COR-L47 (cell line): ENCODE measurements at places on chromosomes 2 and 18.

GRCh38 chr18:4351005-4351404 is 104.1 kb downstream of the DLGAP1 start:
- DNase-seq, result no peak

DNA sequence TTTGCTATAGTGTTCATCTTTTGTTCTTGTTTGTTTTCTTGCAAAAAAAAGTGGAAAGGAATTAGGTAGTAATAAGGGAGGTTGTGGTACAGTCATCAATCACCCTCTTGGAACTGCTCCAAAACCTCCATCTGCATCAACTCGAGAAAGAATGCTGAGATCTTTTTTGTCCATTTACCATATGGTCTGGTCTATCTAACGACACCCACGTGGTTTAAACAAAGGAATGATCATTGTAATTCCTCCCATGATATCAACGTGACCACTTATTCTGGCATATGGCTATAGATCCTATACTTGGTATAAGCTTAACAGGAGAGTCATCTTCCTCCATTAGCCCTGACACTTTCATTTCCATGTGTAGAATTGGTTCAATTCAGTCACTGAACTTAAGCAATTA is 1025.3 kb upstream of the NXPH2 start:
- DNase-seq, result peak; percentile 32

- no peak for DNase-seq
Measured at GRCh38 chr2:69577467-69578197, 65.9 kb downstream of the AAK1 start.

DNA sequence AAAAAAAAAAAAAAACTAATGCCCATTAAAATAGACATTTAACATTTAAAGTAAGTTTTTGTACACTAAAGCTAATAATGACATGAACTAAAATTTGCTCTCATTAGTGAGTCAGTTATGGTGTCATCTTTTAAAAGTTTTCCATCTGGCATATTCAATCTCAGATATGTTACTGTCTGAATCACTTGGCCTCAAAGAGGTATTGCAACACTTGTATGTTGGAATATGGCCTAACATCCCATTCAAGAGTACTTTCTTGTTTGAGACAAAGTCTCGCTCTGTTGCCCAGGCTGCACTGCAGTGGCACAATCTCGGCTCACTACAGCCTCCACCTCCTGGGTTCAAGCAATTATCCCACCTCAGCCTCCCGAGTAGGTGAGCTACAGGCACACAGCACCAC is 169.7 kb downstream of the TMEM163 start:
- DNase-seq, result no peak

- DNase-seq, result no peak
Measured at GRCh38 chr2:219159771-219160185, 837 bp downstream of the NHEJ1 start.

DNA sequence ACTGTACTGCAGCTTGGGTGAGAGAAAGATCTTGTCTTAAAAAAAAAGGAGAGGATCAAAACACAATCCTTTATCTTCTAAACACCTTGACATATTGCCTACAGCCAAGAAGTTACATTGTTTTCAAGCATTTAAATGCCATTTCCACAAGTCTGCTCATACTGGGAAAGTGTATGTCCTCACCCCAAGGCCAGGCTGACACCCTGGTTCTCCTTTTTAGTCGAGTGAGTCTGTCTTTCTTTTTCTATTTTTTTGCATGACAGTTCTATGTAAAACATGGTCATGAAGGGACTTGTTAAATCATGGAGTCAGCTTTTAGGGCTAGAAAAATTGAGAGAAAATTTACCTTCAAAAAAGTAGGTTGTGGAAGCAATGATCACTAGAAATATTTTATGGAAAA is 233.3 kb downstream of the FAM210A start:
- no peak for DNase-seq

- DNase-seq, result no peak
Measured at GRCh38 chr2:30611583-30611982, 164.5 kb downstream of the LCLAT1 start.

DNA sequence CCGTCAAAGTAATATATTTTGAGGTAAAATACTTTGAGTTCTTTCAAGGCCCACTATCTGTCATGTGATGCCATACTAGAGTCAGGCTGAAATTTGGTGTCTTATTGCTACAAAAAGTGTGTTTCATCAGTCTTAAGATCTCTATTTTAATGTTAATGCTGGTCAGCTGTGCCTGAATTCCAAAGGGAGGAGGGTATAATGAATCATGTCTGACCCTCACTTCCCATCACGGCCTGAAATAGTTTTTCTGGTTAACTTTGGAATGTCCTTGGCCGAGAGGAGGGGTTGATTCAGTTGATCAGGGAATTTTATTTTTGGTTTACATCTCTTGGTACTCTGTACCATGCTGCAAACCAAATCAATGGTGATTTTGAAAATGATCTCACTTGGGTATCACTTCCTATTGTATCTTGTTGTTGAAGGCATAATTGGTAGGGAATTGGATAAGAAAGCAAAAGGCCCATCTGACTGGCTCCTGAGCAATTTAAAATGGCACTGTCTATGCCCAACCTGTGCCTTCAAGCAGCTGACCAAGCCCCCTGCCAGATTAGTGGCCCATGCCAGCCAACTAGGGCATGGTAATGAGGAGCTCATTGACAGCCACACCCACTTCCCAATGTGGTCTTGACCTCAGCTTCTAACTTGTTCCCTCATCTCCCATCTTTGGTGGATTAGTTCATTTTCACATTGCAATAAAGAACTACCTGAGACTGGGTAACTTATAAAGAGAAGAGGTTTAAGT is 6.1 kb upstream of the SLC35F5 start:
- no peak for DNase-seq

- no peak for DNase-seq
Measured at GRCh38 chr2:106030287-106031268, 163.5 kb downstream of the UXS1 start.

DNA sequence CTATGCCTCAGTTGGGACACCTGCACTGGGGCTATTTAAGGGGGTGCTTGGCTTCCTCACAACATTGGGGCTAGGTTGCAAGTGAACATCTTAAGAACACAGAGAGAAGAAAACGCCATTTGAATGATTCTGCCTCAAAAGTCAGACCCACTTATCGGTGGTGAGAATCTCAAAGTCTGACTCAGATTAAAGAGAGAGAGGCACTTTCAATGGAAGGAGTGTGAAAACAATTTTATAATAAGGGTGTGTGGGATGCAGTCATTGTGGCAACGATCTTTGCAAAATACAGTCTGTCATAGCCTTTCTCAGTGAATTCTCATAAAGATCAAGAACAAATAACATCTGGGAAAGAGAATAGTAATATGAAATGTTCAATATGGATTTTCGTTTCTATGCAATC is 41.8 kb downstream of the CCDC102B start:
- DNase-seq, result no peak

DNA sequence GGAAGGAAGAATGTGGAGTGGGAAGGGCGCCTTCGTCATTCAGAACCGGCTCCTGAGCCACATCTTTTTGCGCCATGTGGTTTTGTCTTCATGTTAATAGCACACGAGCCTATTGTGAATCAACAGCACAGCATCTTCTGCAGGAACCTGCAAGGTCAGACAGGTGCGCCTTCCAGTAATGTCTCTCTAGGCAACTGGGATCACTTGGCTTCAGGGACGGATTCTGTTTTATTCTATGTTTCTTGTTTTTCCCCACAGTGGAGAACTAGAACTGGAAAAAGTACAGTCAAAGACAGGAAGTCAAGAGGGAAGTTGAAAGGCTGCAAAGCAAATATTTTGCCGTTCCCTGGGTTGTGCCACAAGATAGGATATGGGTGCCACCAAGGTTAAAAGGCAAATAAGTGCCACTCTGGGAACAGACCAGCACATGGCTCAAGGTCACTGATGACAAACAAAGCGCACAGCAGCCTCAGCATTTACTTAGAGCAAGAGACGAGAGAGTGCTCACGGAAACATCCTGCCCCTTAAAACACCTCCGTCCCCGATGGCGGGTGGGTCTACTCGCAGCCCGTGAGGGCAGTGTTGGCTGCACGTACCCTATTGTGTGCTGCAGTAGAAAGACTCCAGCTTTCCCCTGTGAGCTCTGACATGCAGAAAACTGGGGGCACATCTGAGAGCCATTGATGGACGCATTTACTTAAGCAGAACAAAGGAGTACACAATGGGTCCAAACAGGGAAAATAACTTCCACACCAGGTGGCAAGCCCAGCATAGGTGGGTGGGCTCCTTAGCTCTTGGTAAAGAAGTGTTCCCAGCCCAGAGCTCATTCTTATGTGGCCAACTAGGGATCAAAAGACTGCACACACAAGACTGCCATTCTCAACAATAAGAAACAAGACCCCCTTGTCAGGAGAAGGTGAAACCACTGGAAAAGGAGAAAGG is 107.2 kb upstream of the PARD3B start:
- no peak for DNase-seq

GRCh38 chr2:236137066-236137465 is 31.1 kb downstream of the GBX2 start:
- no peak for DNase-seq

GRCh38 chr18:21735452-21736015 is 5.1 kb upstream of the MIB1 start:
- DNase-seq, result no peak

GRCh38 chr2:207253666-207254345 is 88.1 kb upstream of the KLF7 start:
- DNase-seq, result no peak

DNA sequence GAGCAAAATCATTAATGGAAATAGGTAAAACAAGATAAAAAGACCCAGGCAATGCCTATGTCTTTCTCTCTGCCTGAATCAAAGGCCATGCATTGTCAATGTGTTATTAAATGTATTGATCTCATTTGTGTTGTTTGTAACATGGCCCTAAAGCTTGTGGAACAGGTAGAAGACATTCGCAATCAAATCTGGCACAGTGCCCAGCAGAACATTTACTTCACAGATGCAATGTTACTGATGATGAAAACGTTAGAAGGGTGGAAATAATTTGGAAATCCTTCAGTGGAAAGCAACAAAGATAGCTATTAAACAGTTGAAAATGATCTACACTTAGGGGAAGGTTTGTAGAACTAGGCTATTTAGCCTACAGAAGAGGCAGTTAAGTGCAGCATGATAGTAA is 368.2 kb downstream of the EPHA4 start:
- DNase-seq, result peak; percentile 24

DNA sequence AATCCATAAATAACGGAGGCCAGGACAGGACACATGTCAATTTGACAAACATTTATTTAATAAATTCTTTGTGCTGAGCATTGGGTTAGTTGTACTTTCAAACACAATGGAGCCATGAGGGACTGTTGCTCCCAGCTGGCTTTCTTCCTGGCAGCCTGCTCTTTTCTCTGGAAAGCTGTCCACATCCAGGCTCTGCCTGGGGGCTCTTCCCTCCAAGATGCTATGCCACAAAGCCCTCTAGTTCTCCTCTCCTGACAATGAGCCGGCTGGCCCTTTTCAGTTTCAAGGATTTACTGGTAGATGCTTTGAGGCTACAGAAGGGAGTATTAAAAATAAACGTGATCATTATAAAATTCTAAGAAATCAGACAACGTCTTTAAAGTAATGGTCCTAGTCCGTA is 44.1 kb upstream of the SLC14A2 start:
- no peak for DNase-seq

GRCh38 chr18:22377769-22378168 is 39.9 kb downstream of the CTAGE1 start:
- DNase-seq, result no peak

DNA sequence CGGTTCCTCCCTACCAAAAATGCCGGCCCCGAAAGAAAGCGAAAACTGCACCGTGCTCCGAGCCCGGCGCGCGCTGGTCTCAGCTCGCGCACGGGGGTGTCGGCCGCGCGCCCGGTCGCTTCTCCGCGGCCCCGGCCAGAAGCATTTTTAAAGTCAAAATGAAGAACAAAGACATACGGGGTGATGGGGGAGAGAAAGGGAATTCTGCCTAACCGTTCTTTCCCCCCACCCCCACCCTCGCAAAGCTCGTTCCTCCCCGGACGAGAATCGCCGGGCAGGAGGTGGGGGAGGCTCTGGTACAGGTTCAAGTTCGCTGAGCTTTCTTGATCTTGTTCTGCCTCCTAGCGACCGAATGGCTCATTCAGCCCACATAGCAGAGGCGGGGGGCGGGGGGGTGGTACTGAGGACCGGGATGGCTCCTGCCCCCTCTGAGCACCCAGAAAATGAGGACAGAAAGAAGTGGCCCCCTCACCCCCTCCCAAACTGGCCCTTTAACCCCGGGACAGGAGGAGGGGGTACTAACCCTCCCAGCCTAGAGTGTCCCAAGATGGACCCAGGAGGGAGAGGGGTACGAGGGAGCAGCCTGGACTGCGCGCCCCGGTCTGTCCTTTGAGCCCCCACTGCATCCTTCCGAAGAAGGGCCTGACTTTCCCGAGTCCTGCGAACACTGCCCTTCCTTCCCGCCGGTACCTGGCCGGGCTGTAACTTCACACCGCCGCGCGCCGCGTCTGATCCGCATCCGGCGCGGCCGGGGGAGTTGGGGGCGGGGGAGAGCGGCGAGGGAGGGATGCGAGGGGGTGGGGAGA is 3.1 kb downstream of the BCL11A start:
- peak; percentile 86 for DNase-seq

- DNase-seq, result no peak
Measured at GRCh38 chr2:53660886-53661285, 106.7 kb upstream of the CHAC2 start.

GRCh38 chr2:8566774-8567468 is 114.9 kb upstream of the ID2 start:
- peak; percentile 89 for DNase-seq

DNA sequence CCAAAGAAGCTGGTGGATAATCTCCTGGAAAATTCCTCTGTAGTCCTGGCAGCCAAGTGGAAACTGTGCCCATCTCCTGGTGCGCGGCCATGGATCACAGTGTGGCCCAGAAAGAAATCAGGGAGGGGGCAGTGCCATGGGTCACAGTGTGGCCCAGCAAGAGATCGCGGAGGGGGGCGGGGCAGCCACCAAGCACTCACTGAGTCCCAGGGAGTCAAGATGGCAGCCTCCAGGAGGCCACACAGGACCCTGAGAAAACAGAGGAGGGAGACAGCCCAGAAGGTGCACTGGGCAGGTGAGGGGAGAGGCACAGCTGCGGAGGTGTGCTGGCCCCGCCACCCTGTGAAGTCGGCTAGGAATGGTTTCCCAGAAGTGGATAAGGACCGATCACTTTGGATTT is 8.1 kb upstream of the ATP6V1B1 start:
- DNase-seq, result no peak

DNA sequence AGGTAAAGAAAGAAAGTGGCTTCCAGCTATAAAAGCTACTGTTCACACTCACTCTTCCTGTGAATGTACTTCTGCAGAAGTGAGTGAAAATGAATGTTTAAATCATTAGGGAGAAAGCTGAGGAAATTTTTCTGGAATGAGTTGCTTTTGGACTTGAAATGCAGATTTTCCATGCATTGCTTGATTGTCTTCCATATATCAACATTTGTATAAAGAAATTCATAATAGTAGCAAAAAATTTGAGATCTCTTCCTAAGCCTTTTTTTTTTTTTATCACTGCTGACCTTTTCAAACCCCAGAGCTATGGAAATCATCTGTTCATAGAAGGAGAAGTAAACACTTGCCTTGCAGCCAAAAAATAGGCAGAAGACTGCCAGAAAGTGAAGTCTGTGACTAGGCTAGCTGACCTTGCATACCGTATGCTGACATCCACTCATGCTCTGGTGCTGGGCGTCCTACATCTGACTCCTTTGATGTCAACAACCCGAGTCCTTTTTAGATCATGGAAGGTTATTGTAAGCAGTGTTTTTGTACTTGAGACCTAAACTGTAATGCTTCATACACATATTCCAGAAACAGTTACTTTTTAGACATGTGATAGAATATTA is 154.5 kb upstream of the RASGRP3 start:
- DNase-seq, result no peak

GRCh38 chr2:100218552-100218951 is 76.2 kb upstream of the AFF3 start:
- DNase-seq, result no peak

- no peak for DNase-seq
Measured at GRCh38 chr2:52571380-52572347, 1195.9 kb upstream of the CHAC2 start.
